Epithelial cell of umbilical artery (primary cell): ENCODE measurements at places on chromosomes 1 and 21. TPM values are rescaled to one million over a fixed set of nuclear protein-coding genes. Genes with fewer than 3 reads are reported as not detected.

The PLA2G4A gene
- 10.6 and 23.4 TPM in 2 replicates for total RNA-seq

The UBR4 gene
- total RNA-seq: 64.7 and 70.2 TPM in 2 replicates

The LMO4 gene
- total RNA-seq: 19.5 and 25.4 TPM in 2 replicates

The MRPS6 gene
- total RNA-seq: 11.9 and 15.9 TPM in 2 replicates

The DNAI4 gene
- 1.9 and 3.8 TPM in 2 replicates for total RNA-seq

The FAM72D gene
- total RNA-seq: 0.97 and 2.0 TPM in 2 replicates

The USP21 gene
- 3.3 and 5.5 TPM in 2 replicates for total RNA-seq

The RGS8 gene
- total RNA-seq: not detected in 2 replicates

The OR2T35 gene
- not detected in 2 replicates for total RNA-seq

The AK4 gene
- total RNA-seq: 18.2 and 18.7 TPM in 2 replicates

The RHCE gene
- under 0.01 TPM in 1 of 2 replicates, not detected in the other for total RNA-seq

The KCNAB2 gene
- 2.4 and 2.9 TPM in 2 replicates for total RNA-seq

The SLC35E2B gene
- total RNA-seq: 16.6 and 17.9 TPM in 2 replicates

The STRIP1 gene
- 37.0 and 61.6 TPM in 2 replicates for total RNA-seq

The CD1E gene
- not detected in 2 replicates for total RNA-seq

The RIPK4 gene
- total RNA-seq: not detected in 2 replicates

The CCDC18 gene
- 9.1 and 18.8 TPM in 2 replicates for total RNA-seq

The TSPEAR gene
- total RNA-seq: not detected in 2 replicates
